Astrocyte of the spinal cord (primary cell): ENCODE measurements at places on chromosomes 4 and X.

- DNase-seq, result no peak
Observed at GRCh38 chrX:44795945-44796450, 47.8 kb upstream of the DUSP21 start.

GRCh38 chr4:150342945-150343344 lies 239.0 kb upstream of the MAB21L2 start:
- DNase-seq, result no peak

DNA sequence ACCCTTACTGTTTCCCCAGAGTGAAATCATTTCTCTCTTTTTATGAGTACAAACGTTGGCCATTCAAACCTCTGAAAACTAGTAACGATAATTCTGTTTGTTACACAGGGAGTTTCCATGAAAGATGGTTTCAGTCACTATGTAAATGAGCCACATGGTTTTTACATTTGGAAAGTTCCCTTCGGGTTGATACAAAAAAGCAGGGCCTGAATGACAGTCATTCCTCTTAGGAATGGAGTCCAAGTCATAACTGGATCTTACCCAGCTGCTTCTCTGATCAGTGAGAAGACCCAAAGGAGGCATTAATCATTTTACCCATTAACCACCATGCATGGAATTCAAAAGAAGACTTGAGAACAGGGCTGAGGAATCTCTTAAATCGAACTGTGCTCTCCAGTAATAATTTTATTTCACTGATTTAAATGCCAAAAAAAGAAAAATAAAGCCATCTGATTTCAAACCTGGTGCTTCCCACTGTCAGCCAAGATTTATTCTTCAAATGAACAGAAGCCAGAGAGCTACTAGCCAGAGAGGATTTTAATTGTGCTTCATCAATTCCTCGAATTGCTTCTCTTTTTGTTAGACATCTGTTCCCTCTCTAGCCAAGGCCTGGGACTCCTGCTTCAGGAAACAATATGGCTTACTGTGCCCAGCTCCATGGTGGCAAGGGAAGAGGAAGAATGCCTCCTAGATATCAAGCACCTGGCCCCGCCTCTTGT lies 3.2 kb downstream of the SOWAHB start:
- DNase-seq, result no peak

- no peak for DNase-seq
Observed at GRCh38 chrX:17805120-17805519, 56.0 kb downstream of the RAI2 start.

DNA sequence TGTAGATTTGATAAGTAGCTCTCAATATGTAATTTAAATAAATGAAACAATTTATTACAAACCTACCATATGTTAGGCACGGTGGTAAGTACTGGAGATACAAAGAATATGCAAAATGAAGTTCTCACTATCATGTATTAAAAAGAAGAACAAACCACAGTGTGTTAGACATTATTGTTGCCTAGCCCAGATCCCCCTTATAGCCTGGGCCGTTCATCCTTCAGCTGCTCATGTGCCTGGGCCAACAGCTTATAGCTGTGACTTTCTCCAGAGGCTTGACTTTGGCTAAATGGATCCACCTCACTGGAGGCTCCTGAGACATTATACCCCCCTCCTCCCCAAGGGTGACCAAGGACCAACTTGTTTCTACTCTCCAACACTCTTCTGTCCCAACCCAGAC lies 29.8 kb upstream of the CCNG2 start:
- DNase-seq, result no peak

DNA sequence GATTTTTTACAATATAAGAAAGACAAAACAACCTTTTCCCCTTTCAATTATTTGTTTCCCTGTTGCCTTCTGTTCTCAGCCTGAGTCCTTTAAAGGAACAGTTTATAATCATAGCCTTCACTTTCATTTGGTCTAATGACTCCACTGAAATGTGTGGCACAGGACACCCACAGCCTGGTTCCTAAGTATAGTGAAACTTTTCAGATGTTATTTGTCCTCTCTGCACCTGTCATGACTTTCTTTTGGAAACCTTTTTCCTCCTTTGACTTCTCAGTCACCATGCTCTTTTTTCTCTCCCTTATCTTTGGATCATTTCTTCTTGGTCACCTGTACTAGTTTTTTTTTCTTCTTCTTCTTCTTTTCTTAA lies 237.8 kb upstream of the ANXA3 start:
- no peak for DNase-seq

GRCh38 chrX:11190745-11191510 lies 79.8 kb downstream of the HCCS start:
- no peak for DNase-seq

DNA sequence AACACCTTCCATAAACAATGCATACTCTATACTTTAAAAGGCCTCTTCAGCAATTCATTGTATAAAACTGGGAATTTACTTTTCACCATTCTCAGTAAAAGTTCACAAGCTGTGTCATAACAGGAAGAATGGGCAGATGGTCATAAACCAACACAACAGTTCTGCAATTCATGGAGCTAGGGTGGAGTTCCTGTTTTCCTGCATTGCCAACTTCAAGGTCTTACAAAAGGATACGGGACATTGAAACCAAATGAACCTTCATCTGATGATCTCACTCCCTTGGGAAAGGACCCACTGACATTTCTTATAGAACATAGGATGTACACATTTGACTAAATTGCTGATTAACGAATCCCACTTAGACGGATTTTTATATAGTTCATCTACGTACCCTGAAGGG lies 4.1 kb downstream of the KDR start:
- DNase-seq, result no peak

- no peak for DNase-seq
Observed at GRCh38 chrX:133868250-133868649, 117.1 kb downstream of the GPC3 start.
